ENCODE measurements at places on chromosomes 5 and 9.
A peak's percentile ranks its signal among the peaks of the same experiment; 100 is the strongest.

GRCh38 chr9:118711843-118712242 lies 657.4 kb downstream of the BRINP1 start:
- DNase-seq: no peak

DNA sequence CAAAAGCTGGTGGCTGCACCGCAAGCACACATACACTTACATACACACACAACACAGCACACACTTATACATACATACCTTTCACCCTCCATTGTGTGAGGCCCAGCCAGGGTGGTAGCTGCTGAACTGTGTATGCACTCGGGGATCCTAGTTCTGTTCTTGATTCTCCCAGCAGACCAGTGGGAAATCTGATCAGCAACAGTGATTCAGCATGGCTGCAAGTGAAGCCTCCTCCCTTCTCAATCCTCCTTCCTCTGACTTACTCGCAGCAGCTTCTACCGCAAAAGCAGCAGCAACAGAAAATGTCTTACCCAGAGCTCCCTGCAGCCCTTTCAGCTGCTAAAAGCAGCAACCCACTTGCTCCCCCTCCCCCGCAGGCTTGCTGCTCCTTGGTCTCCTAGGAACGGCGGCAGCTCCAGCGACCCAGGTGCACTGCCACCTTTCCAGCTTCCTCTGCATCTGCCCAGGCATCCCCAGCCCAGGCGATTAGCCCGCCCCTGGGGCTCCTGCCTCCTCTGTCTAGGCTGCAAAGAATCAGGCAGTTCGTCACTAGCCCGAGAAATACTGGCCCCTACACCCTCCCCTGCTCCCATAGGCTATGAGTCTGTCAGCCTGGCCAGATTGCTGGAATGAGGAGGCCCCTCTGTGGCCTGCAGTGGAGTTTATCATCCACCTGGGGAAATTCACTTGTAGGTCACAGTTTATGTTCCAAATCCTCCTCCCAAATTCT lies at the start of gene KLHL3:
TSS of gene KLHL3 (minus strand) at position 535 of the 730 bp plus-strand sequence. CDS start at position 92, 443 bp downstream.
- DNase-seq: peak; percentile 23

DNA sequence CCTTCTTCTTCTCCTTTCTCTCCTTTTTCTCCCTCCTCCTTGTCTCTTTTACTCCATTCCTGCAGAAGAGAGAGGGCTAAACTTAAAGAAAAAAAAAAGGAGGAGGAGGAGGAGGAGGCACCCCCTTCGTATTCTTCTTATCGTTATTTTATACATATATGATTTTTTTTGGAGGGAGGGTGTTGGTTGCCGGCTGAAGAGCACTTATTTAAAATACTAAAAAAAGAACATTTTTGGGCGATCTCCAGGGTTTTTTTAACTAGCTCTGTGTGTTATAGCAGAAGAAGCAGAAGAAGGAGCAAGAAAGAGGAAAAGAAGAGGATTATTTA lies 381 bp downstream of the NR2F1 start:
- DNase-seq: no peak

GRCh38 chr9:110847671-110848070 lies 179.1 kb downstream of the MUSK start:
- DNase-seq: no peak

DNA sequence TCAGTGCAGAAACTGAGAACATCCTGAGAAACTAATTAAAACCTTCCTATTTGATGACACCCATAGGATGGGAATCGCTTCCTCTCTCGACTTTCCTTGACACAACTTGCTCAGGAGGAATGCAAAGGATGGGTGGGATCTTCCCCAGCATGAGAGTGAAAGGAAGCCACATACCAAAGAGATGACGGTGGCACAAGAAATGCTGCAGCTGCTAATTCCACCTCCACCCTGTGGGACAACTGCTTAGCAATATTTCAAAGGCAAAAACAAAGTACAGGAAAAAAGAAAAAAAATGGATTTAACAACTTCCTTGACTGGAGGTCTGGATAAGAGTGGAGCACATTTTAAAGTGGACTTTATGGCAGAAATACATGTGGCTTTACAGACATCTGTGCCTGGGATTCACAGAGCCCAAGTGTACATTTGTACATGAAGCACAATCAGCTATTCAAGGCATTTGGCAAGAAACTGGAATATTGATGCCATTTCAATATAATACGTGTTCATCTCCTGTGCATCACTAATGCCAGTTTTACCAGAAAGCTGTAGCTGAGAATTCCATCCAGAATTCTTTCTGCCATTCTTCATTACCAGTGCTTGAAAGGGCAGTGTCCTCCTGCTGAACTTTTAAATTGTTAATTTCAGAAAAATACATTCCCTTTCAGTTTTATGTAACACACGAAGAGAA lies 359.2 kb upstream of the ACTBL2 start:
- no peak for DNase-seq

DNA sequence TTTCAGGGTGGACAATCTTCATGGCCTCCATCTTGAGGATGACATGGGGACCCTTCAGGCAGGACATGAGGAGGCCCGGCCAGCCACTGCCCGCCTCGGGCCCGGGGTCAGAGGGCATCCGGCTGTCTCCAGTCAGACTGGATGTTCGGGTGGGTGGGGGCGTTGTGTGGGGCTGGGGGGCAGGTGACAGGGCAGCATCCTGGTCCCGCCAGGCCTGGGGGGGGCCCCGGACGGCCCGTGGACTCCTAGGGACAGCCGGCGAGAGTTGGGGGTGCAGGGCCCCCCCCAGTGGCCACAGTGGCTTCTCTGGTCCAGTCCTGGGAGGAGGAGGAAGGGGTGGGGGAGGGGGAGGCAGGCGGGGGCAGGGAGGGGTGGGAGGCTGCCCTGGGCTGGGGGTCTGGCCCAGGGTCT lies 940 bp downstream of the RNF208 start:
- DNase-seq: no peak

- peak; percentile 9 for DNase-seq
Measured at GRCh38 chr5:138032028-138032571, 779 bp downstream of the FAM13B start.

DNA sequence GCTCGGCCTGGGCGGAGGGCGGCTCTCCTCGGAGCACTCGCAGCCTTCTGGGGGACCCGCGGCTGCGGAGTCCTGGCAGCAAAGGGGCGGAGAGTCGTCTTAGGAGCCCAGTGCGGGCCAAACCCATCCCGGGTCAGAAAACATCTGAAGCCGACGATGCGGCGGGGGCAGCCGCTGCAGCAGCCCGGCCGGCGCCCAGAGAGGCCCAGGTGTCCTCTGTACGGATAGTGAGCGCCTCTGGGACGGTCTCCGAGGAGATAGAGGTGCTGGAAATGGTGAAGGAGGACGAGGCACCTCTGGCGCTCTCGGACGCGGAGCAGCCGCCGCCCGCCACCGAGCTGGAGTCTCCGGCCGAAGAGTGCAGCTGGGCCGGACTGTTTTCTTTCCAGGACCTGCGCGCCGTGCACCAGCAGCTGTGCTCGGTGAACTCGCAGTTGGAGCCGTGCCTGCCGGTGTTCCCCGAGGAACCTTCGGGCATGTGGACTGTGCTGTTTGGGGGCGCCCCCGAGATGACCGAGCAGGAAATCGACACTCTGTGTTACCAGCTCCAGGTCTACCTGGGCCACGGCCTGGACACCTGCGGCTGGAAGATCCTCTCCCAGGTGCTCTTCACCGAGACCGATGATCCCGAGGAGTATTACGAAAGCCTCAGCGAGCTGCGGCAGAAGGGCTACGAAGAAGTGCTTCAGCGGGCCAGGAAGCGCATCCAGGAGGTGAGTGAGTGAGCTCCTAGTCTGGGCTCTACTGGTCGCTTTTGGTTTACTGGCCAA lies 1.2 kb downstream of the JMY start:
- peak; percentile 33 for DNase-seq

- no peak for DNase-seq
Measured at GRCh38 chr5:80834710-80835109, 125.5 kb upstream of the RASGRF2 start.

GRCh38 chr5:77426670-77427069 lies 65.4 kb downstream of the WDR41 start:
- DNase-seq: no peak

Measured in HEK293T (cell line).